Cortex of kidney (tissue), 1 donor: ENCODE measurements at places on chromosomes 2 and 18.

DNA sequence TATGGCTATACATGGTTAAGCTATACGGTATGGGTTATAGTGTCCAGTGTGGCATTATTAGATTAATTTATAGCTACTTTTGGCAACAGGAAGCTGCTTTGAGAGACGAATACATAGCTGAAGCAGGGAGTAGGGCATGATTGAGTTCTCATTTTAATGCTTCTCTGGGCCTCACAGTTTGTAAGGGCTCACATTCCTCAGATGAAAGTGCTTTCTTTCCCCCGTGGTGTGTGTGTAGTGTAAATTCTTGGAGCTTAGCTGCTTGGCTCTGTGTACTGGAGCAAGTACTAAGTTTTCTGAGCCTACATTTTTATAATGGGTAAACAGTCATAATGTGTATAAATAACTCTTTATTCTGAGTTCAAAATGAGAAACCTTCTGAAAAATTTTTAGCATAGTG is 173.7 kb downstream of the PTPRM start:
- DNase-seq = no peak

- DNase-seq = no peak
Observed at GRCh38 chr2:61356261-61356957, 114.5 kb downstream of the USP34 start.

DNA sequence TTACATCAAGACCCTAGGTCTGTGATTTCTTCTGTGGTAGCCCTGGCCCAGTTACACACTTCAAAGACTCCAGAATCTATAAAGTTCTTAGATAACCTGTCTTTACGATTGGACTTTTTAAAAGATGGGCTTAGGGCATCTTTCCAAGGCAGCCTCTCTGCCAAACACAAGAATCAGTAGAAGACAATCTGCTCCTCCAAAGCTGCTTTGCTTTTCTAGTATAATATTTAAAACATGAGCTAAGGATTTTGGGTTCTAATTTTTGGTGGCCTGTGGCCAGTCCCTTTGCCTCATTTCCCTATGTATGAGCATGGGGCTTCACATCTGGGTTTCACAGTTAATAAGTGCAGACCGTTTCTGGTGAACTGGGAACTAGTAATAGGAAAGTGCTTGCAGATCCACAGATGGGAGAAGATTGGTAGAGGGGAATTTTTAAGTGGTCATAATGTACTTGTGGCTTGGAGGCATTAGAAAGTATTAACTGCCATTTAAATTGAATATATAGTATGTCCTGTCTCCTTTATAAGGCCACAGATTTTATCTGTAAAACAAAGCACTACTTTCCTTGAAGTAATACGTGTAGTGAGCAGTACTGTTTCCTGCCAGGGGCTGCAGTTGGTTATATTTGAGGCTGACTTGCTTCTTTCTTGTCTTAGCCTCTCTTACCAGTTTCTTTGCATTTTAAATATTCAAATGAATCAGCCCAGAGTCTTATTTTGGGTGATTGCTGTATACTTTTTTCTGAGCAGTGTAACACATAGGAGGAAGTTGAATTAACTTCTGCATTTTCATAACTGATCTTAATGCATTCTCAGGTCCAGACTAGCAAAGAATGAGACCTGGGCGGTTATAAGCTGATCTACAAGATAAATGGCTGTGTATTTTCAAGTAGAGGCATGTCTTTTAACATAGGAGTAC is 1.5 kb downstream of the ARPC2 start:
- DNase-seq = no peak

DNA sequence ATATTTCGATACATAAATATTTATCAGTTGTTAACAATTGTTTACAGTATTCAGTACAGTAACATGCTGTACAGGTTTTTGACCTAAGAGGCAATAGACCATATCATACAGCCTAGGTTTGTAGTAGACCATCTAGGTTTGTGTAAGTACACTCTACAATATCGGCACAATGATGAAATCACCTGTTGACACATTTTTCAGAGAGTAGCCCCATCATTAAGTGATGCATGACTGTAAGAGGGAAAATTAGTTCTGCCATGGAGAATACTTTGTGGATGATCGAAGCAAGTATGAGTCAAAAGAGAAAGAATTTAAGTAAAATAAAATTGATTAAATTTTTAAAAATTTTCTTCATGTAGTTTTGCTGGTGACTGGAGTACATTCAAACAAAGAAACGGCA is 32.6 kb downstream of the VIT start:
- DNase-seq = no peak

- DNase-seq = no peak
Observed at GRCh38 chr2:217816396-217816869, 186.4 kb downstream of the TNS1 start.

DNA sequence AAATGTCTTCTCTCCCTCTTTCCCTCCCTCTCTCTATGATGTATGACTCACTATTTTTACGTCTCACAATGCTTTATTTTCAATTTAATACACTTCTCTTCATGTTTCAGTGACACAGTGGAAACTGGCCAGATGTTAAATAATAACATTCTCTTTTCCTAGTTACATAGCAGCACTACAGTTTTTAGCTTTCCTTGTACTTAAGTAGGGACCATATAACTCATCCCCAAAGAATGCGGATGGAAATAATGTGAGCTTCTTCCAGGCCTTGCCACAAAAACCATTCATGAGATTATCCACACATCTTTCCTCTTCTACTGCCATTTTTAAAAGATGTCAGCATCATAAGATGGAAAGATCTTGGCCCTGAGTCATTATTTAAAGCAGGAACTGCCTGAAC is 789.4 kb downstream of the LRP1B start:
- no peak for DNase-seq

DNA sequence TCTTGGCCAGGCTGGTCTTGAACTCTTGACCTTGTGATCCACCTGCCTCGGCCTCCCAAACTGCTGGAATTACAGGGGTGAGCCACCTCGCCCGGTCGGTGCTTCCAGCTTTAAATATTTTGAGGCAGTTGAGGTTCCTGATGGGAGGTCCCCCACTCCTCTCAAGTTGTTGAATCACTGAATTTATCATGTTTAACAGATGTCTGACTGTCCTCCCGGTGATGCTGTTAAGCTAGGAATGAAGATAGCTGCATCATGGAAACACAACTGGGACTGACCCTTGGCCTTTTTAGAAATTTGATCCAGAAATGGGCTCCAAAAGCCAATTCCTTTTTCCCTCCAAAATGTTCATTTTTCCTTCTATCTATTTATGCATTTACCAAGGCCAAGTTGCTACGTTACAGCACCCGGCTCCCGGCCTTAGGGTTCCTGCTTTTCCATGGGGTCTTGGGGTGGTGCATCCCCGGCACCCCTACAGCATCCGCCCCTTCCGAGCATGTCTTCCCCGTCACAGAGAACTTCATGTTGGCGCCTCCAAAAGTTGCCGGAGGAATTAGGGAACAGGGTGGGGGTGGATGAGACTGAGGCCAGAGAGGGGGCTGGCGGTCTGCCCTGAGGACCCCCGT is 43.9 kb downstream of the PAX8 start:
- no peak for DNase-seq

DNA sequence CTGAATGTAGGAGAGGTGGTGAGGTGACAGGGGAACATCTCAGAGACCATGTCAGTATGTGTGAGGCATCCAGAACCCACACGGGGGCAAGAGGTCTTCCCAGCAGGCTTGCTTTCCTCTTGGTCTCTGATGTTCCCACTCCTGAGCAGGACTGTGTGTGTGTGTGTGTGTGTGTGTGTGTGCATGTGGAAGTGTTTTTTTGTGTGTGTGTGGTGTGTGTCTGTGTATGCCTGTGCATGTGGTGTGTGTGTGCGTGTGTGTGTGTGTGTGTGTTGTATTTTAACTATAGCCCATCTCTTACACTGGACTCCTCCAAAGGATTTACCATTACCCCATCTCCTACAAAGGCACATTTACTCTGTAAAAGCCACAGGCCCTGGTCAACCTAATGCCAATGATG is 40.4 kb downstream of the SLC4A5 start:
- no peak for DNase-seq

DNA sequence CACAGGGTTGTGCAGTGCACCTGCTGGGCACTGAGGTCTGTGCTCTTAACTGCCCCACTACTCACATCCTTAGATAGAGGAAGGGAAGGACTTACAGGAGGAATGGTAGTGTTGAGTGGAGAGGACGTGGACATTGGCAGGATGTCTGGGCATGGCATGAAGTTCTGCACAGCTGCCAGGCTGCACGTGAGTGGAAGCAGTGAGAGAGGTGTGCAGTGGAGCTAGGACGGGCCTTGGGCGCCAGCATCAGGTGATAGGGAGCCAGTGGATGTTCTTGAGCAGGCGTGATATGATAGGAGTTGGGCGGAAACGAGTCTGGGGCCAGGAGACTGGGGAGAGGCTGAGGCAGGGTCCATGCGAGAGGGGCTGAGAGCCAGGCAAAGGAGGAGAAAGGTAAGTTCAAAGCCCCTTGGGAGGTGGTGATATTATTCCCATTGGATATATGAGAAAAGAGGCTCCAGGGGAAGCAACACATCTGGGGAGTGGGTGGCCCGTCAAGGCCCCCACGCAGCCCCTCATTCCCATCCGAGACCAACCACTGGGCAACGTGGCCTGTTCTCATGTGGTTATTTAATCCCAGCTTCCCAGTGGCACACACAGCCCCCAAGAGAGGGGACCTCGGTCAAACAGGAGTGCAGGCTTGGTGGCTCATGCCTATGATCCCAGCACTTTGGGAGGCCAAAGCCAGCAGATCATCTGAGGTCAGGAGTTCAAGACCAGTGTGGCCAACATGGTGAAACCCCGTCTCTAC is 45.7 kb upstream of the SNED1 start:
- DNase-seq = no peak

- DNase-seq = no peak
Observed at GRCh38 chr18:36561046-36561445, 263.5 kb downstream of the FHOD3 start.

- no peak for DNase-seq
Observed at GRCh38 chr2:190283783-190284182, 35.8 kb downstream of the HIBCH start.

DNA sequence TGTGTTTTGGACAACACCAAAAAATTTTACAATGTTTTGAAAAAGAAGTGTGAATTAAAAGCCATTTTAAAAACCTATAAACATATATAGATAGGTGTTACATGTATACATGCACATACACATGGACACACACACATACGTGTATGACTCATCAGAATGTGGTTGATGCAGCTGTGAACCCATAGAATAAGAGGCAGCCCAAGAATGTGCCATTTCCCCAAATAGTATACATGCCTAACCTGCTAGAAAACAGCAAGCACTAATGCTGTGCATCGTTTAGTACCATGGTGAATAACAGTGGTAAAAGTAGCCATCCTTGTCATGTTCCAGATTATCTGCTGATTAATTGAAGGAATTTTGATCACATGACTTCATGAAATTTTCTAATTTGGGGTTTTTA is 149.0 kb downstream of the DSEL start:
- DNase-seq = no peak

GRCh38 chr2:47695800-47696477 is 87.0 kb upstream of the MSH6 start:
- no peak for DNase-seq
